ENCODE measurements at places on chromosomes 3 and 15. TPM values are rescaled to one million over a fixed set of nuclear protein-coding genes. Genes with fewer than 3 reads are reported as not detected.

- DNase-seq = peak; percentile 72
Measured at GRCh38 chr15:77607111-77607893, 25.4 kb downstream of the LINGO1 start.

- no peak for DNase-seq
Measured at GRCh38 chr15:78182336-78182700, 33.2 kb downstream of the IDH3A start.

GRCh38 chr15:90836296-90836871 lies 32.0 kb upstream of the FURIN start:
- DNase-seq = no peak

Gene FILIP1L
- total RNA-seq = 4.3 TPM

Gene CAMP
- not detected for total RNA-seq

Gene SLC28A2
- total RNA-seq = not detected

Gene AHSG
- not detected for total RNA-seq

Measured in glutamatergic neuron (in vitro differentiated cells).